SK-N-MC (cell line): ENCODE measurements at places on chromosomes 5 and 9.

GRCh38 chr9:137953683-137954438 lies 76.3 kb downstream of the CACNA1B start:
- no peak for DNase-seq

GRCh38 chr9:14313951-14314423 lies at the start of gene NFIB:
Gene NFIB (minus strand): TSS chr9:14314141. CDS start chr9:14313511, 630 bp downstream.
- DNase-seq: no peak

GRCh38 chr9:136847088-136847825 lies 2.0 kb upstream of the PHPT1 start:
- DNase-seq: no peak

DNA sequence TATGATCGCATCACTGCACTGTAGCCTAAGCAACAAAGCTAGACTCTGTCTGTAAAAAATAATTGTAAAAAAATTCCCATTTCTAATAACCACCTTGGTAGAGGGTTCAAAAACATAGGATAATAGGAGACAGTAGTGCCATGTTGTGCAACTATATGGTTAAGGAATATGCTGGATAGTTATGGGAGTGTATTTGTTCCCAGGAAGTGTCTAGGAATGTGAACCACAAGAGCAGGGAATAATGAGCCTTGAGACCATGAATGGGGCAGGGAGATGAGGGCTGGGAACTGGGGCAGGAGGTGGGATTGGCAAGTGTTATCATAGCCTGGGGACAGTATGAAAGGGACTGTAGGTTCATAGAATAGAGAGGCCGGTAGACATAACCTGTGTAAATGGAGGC lies 50.4 kb downstream of the RUSC2 start:
- no peak for DNase-seq

GRCh38 chr5:10323588-10324488 lies 16.1 kb upstream of the CMBL start:
- DNase-seq: no peak

DNA sequence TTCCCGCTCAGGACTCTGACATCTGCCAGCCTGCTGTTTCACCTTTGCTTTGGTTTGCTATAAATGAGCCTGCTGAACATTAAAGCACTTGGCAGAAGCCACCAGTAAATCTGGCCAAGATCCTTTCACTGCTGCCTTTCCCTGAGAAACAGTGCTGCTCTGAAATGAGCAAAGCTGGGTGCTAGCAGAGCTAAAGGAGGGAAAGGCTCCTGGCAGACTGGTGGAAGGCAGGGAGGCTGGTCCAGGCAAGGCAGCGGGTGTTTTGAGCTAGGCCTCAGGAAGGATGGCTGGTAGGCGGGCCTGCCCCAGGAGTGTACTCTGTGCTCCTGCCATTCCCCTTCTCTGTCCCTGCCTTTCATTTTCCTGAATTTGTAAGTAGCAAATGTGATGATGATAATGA lies 52.5 kb upstream of the PTGS1 start:
- DNase-seq: no peak

DNA sequence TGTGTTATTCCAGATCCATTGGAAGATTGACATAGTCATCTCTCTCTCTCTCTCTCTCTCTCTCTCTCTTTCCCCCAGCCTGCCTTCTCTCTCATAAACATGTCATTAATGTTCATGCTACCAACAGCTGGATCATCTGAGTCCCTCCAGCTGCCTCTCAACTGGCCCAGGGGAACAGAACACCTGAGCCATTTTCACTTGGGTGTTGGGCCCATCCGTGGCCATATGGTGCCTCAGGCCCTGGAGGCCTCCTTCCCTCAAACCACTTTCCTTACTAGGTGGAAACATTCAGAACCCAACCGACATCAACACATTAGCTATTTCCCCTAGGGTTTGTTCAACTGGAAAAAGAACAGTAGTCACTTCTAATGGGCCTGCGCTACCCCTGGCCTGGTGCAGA lies 196.2 kb downstream of the FRMD3 start:
- no peak for DNase-seq

GRCh38 chr9:83153030-83153429 lies 90.1 kb upstream of the RASEF start:
- no peak for DNase-seq

DNA sequence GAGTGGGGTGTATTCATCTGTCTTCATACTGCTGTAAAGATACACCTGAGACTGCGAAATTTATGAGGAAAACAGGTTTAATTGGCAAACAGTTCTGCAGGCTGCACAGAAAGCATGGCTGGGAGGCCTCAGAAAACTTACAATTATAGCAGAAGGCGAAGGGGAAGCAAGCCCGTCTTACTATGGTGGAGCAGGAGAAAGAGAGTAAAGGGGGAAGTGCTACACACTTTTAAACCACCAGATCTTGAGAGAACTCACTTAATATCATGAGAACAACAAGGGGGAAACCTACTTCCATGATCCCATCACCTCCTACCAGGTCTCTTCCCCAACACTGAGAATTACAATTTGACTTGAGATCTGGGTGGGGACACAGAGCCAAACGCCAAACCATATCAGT lies 12.5 kb upstream of the NREP start:
- no peak for DNase-seq

DNA sequence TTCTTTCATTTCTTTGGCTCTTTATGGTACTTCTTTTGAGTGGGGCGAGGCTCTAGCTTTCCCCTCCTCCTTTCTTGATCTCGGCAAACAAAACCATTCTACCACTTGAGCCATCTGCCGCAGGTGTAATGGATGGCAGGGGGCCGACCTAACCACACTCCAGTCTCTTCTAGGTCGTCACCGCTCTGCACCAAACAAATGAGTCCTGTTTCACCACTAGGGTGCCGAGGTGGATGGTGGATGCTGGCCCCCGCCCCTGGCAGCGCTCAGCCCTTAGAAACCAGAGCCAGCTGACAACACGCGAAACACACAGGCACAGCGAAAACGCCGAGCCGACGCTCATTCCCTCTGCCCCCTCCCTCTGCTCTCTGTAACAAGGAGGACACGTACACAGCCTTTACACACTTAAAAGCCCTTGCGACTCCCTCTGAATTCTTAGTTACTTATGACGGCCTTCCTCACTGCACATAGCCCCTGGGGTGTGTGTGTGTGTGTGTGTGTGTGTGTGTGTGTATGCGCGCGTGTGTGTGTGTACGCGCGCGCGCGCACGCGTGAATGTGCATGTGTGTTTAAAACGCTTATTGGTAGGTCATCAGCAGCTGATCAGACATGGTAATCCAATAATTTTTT lies 199.4 kb downstream of the MEF2C start:
- no peak for DNase-seq

- no peak for DNase-seq
Observed at GRCh38 chr5:53936481-53937352, 373.7 kb downstream of the ARL15 start.

- DNase-seq: no peak
Observed at GRCh38 chr5:57411982-57412381, 70.6 kb downstream of the ACTBL2 start.

DNA sequence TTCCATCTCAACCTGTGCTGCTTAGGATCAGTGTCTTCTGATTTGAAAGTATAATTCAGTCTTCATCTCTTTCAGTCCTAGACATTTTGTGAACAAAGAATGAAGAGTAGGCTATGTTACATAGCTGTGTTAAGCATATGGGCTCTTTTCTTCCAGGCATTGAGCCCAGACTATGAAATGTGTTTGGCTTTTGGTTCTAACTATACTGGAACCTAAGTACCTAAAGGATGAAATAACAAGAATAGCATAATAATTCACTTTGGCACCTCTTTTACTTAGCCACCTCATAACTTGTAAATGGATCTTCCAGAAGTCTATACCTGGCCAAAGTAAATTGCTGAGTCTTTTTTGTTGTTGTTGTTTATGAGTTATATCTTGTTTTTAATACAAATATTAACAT lies 71.4 kb downstream of the SLF1 start:
- DNase-seq: no peak

- no peak for DNase-seq
Observed at GRCh38 chr5:148685520-148686134, 31.3 kb upstream of the HTR4 start.

GRCh38 chr5:34738381-34738780 lies 82.3 kb downstream of the RAI14 start:
- DNase-seq: no peak

GRCh38 chr5:79259810-79260209 lies 23.9 kb downstream of the JMY start:
- DNase-seq: no peak

- DNase-seq: no peak
Observed at GRCh38 chr5:132961887-132962286, 1.5 kb downstream of the AFF4 start.

- no peak for DNase-seq
Observed at GRCh38 chr5:10923310-10923709, 162.3 kb upstream of the DAP start.

GRCh38 chr5:144567421-144567780 lies 396.7 kb downstream of the KCTD16 start:
- no peak for DNase-seq

GRCh38 chr5:96016216-96016615 lies 54.6 kb upstream of the ELL2 start:
- no peak for DNase-seq

DNA sequence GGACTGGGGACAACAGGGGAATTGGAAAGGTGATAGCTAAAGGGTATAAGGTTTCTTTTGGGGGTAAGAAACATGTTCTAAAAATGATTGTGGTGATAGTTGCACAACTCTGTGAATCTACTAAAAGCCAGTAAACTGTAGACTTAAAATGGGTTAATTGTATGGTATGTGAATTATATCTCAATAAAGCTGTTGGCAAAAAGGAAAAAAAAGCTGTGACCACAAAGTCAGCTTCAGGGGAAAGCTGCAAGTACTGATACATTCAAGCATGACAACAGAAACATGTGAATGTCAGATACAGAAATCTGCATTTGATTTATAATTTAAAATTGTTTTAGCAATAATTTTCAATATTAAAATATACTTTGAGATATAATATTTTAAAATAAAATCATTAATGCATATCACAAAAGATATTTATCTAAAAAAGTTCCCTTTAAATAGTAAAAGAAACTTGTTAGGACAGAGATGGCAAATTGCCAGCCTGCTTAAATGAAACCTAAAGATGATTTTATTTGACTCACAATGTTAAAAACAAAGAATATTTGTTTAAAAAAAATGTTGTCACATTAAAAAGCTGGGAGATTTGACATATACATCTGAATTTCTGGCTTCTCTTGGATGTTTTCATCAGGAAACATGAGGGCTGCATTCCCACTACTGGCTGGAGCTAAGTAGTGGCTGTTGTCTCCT lies 66.0 kb downstream of the TBCA start:
- DNase-seq: peak; percentile 52

- no peak for DNase-seq
Observed at GRCh38 chr5:33114361-33114760, 326.4 kb upstream of the TARS1 start.

DNA sequence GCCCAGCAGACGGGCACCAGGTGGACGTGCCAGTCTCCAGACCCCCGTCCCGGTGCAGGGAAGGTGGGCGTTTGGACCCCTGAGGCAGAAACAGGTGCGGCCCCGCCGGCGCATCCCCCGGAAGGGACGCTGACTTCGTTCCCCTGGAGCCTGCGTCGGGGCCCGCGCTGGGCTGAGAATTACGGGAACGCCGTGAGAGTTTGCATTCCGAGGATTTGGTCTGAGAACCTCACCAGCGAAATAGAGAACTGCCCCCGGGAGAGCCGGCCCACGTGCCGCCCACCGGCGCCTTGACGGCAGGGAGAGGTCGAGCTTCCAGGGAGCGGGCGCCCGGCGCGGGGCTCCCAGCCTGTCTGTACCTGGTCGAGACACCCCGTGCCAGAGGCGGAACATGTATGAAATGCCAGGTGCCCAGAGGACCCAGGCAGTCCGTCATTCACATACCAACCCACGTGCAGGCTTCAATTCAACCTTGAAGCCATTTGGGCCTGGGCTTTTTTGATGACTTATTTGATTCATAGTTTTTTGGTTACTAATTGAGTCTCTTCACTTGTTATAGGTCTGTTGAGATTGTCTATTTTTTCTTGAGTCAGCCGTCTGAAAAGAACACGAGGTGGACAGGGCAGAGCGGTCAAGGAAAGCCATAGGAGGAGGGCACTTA lies 877 bp upstream of the CAMSAP1 start:
- no peak for DNase-seq

- no peak for DNase-seq
Observed at GRCh38 chr5:157718519-157718918, 12.7 kb upstream of the THG1L start.

DNA sequence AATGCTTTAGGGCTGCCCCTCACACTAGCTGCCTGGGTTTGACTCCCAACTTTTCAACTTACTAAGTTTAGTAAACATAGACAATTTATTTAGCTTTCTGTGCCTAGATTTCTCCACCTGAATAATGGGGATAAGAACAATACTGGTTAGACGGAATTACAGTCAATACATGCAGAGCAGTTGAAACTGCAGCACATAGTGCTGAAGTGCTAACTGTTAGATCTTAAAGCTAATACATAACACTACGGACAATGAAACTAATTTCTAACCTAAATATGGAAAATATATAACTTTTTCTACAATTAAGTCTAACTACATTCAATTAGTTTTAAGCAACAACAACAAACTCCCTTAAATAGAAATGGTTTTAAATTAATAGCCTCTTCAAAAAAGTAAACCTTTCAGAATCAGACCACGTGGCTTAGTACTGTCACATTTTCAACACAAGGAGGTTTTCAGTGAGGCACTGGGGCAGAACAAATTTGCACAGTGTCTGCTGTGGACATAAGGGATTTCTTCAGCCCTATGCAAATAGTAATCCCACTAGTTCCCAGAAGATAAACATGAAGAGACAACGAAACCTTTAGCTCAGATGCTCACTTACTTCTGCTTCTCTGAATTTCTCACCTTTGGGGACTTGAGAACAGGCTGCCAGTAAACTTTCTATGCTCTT lies 293.4 kb downstream of the EDIL3 start:
- no peak for DNase-seq

DNA sequence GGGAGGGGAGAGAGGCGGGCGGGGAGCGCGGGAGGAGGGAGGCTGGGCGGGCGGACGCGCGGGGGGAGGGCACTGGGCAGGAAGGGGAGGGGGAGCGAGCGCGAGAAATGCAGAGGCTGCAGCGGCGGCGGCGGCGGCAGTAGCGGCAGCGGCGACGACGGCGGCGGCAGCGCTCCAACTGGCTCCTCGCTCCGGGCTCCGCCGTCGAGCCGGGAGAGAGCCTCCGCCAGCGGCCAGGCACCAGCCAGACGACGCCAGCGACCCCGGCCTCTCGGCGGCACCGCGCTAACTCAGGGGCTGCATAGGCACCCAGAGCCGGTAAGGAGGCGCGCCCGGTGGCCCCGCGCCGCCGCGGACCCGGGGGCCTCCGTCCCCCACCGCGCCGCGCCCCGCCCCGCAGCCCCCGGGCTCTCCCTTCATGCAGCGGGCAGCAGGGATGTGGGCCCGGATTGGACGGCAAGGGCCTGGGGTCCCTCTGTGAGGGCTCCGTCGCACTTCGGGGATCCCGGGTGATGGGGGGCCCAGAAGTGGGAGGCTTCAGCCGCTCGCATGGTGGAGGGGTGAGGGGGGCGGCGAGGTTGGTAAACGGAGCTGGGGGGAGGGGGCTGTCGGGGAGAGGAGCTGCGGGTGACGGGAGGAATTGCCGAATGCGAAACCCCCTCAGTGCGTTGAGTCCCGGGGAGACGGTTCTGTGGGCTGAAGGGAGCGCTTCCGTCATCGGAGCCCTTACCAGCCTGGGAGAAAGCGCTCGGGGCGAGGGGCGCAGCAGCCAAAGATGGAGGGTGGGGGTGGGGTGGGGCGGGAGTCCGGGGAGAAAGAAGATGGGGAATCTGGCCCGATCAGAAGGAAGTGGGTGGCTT lies at the start of gene BASP1:
TSS of gene BASP1 (plus strand) at position 139 of the 860 bp plus-strand sequence. CDS start 57,586 bp downstream, outside the sequence.
- no peak for DNase-seq

- DNase-seq: no peak
Observed at GRCh38 chr9:88037285-88037845, 63.0 kb upstream of the CDK20 start.

GRCh38 chr5:169970911-169971765 lies 9.2 kb downstream of the INSYN2B start:
- no peak for DNase-seq

- no peak for DNase-seq
Observed at GRCh38 chr9:4141296-4141695, 158.6 kb downstream of the GLIS3 start.
